ENCODE measurements at places on chromosomes 2 and 18.

- no peak for DNase-seq
Measured at GRCh38 chr2:11775384-11775783, 29.0 kb downstream of the LPIN1 start.

DNA sequence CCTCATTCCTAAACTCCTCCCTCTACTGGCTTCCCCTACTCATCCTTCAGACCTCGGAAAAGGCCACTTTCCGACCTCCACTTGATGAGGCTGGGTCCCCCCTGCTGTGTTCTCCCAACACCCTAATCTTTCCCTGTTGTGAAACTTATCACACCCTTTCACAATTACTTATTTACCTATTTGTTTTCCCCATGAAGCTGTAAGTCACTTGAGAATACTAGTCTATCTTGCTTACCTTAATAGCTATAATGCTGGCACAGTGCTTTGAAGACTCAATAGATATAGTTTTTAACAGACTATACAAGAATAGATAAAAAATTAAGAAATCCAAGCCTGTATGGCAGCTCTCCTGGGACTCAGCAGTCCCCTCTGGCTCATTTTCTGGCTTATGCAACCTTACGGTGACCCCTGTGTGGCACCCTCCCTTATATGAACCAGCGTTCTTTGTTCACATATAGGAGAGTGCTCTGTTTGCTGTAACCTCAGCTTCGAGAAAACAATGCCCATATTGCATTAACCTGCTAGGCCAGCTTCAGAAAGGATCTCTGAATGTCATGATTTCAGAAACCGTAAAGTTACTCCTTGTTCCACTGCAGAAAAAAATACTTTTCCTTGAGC, 220.4 kb upstream of the PKDCC start:
- DNase-seq, result no peak

DNA sequence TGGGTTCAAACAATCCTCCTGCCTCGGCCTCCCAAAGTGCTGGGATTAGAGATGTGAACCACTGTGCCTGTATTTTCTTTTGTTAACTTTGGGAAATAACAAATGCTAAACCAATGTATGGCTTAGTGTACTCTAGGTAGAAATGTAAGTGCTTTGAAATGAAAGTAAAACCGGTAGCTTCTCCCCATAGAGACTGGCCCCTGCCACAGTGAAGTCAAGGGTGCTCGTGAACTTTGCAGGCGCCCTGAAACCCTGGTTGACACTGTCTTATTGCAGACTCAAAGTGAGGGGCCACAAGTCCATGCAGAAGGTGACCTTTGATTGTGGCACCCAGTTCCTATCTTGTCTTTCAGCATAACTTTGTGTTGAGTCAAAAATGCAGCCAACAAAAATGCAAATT, 24.2 kb upstream of the MTCL1 start:
- no peak for DNase-seq

DNA sequence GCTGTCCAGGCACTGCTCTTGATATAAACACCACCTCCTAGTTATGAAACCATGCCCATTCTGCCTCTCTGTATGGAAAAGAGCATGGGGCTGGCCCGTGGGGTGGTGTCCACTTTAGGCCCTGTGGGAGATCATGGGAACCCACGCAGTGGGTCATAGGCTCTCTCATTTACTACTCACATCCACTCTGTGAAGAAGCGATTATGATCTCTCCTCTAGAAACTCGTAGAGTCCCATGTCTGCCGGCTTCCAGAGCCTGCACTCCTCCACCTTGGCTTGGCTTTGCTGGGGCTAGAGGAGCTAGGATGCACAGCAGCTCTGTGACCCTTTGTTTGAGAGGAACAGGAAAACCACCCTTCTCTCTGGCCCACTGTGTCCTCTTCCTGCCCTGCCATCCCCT, 15.9 kb downstream of the EMX1 start:
- no peak for DNase-seq

- DNase-seq, result no peak
Measured at GRCh38 chr2:121790276-121790956, 35.0 kb downstream of the TSN start.

GRCh38 chr18:38693104-38693503, 1127.5 kb upstream of the CELF4 start:
- no peak for DNase-seq

DNA sequence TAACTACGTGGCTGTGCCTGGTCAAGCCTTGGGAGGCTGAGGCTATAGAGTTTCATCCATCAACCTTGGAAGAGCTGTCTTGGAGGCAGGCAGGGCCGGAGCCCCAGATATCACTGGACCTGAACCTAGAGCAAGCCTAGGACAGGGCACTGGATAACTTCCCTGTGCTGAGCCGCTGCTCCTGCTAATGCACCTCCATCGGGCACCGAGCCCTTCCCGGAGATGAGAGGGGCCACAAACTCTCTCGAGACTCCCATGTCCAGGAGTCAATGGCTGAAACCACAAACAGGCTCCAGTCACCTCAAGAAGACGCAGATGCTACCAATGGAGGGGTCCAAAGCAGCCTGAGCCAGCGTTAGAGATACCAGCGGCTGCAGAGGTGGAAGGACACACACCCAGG, 866.0 kb downstream of the LRP1B start:
- no peak for DNase-seq

DNA sequence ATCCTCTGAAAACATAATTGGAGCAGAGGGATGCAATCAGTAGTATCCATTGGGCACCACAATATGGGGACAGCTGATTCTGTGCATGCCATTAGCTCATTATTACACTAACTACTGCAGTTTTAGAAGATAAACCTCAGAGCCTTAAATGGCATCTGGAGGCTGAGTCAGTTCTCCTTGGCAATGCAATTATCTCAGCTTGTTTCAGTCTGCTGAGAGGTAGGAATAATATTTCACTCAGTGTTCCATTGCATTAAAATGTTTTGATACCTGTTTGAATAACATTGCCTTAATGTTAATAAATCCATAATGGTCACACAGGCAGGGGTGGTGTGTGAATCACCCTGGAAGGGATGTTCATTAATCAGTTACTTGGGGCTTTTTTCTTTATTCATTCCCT, 309.6 kb downstream of the LRRTM1 start:
- no peak for DNase-seq

DNA sequence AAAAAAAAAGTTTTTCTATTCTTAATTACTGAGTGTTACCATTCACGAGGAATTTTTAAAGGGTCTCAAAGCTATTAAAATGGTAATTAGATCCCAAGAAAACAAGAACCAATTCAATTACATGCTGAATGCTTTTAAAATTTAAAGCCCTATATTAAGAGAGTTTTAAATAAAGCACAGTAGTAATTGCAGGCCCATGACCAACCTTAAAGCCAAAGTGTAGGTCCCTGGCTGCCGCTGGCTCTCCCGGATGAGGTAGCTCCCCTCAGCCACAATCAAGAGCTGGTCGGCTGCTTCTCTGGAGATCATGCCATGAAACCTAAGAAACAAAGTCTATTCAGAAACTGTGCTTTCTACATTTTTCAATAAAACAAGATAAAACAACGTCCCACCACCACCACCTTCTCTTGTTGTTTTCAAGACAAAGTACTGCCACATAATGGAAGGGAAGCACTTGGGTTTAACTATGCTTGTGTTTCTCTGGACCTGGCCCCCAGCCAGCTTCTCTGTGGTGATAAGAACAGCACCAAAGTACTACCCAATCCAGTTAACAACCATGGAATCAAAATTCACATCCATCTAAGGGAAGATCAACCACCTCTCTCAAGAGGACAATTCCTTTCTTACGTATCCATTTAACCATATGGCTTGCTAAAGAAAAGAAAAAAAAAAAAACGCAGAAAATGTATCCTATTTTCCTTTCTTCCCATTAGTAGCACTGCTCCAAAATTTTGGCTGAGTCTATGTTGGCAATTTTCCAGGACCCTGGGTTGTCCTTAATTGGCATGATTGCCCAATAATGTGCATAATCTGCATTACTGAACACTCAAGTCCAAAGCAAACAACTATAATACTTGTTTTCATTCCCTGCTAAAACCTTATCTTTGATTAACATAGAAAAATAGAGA, 90.1 kb downstream of the CHN1 start:
- no peak for DNase-seq

- no peak for DNase-seq
Measured at GRCh38 chr2:42768706-42769256, 4.8 kb upstream of the OXER1 start.

DNA sequence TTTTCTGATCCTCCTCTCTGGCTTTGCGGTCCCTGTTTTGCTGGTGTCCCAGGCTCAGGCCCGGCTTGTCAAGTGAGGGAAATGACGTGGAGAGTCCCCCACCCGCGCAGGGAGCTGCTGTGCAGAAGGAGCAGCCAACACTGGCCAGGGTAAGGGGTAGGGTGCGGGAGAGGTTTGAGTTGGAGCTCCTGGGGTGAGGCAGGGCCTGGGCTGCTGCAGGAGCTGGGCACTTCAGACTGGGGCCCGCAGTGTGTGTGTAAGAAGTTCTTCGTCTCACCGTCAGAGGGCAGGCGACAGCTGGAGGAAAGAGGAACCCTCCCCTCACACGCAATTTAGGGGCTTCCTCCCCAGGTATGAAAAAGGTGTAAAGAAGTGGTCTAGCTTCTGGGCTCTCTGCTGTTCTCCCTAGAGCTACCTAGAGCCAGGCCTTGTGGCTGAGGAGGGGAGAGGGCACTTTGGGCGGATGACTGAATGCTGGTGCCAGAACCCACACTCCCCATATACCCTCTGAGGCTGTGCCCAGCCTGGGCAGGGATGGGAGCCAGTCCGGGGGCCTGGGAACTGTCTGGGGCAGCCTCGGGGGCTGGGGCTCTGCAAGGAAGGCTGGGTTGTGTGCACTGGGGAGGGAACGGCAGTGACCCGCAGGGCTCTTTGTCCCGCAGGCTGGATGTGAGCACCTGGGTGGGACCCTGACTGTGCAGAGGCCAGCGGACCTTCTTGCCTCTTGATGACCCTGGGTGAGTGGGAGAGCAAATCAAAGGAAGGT, 11.8 kb downstream of the CELF4 start:
- DNase-seq, result no peak

DNA sequence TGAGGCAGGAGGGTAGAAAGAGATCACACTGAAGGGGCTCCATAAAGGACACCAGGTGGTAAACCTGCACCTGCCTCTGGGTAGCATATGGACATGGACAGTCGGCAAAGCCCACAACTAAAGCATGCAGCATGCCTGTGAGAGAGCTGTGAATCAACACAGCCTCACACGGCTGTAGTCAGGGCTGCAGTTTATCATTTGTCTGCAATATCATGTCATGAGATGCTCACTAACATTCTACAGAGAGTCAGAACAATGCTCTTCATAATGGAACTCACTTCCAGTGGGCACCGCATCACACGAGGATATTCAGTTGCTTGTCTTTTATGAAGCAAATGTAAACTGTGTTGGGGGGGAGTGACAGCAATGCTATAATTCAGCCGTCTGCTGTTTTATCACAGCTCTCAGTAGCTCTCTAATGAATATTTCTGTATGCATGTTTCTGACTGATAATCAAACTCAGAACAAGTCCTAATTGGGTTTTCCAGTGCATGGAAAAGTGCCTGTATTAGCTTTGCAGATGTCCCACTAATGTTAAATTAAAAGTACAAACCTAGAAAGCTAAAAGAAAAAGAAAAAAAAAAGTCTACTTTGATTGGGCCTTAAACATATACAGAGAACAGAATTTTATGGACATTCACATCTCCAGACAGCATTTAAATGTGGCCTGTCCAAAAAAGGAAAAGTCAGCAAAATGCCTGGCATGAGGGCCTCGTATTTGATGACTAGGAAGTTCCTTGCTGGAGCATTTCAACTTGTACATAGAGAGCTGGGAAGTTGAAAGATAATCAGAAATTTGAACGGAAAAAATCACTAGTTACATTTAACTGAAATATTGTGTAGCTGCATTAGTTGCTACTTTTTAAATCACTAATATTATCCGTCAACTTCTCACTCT, 406.1 kb upstream of the SOX11 start:
- no peak for DNase-seq

DNA sequence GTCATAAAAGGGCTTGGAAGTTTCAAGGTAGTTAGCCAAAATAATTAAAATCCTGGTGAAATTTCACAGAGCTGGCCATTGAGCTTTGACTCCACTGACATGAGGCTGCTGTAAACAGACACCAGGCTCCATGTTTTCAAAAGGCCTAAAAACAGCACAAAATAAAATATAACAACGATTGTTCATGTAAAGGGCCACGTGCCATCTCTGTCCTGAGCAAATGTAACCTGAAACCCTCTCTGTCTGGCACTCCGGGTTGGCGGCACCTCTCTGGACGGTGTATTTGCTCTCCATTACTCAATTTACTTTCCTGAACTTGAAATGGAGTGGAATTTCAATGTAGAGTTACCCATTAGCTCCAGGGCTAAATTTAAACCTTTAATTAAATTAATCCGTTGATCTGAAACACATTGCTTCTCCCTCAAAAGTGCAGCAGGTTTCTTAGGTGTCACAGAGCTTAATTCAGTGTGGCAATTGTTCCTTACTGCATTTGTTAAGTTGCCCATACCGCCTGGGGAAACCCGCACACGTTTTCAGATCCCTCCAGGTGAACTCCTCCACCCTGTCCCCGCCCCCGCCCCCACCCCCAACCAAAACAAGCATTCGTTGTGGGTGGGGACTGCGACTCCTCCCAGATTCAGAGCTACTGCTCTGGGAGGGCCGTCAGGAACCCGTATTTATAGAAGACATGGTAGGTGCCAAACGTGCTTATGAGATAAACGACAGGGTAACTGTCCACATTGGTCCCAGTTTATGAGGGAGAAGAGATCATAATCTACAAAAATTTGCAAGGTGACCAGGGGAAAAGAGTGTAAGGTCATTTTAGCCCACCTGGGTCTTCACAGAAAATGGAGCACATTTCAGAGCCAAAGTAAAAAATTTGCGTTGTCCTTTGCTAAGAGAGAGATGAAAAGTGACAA, 1.2 kb upstream of the CABLES1 start:
- DNase-seq, result peak; percentile 40

DNA sequence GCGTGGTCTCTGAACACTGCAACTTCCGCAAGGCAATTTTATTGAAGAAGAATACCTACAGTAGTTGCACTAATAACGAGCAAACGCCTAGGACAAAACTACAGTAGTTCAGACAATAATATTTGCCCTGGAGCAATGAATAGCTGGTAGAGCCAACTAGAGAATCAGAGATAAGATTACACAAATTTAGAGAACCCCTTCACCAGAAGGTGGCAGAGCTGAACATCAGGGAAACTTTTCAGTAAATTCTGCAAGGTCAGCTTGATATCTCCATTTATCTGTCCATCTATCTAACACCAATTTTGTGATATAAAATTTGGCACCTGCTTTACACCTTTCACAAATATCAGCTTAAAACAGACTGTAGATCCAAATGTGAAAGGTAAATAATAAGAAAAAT, 43.8 kb downstream of the CDH19 start:
- DNase-seq, result no peak

- DNase-seq, result no peak
Measured at GRCh38 chr2:25651782-25652455, 21.5 kb downstream of the DTNB start.

DNA sequence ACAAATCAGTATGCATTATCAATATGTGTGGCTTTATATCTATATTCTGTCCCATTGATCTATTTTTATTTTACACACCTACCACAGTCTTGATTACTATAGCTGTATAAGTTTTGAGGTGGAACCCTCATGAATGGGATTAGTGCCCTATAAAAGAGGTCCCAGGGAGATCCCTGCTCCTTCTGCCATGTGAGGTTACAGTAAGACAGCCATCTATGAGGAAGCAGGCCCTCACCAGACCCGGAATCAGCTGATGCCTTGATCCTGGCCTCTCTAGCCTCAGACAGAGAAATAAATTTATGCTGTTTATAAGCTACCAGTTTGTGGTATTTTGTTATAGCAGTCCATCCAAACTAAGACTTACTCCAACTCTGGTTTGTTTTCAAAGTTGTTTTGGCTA, 54.9 kb downstream of the HNRNPLL start:
- DNase-seq, result no peak

Measured in frontal cortex (tissue), 4 donors.